Stimulated activated CD8-positive, alpha-beta memory T cell treated with anti-CD3 and anti-CD28 coated beads, Interleukin-7, amount 100 ng/mL, for 1 hour (primary cell): ENCODE measurements at places on chromosomes 4 and X.

- no peak for DNase-seq
These were observed 13.7 kb downstream of the BCORL1 start for GRCh38 chrX:129996120-129996519.

- DNase-seq = no peak
These were observed 111.3 kb downstream of the ZNF674 start for GRCh38 chrX:46433892-46434291.

DNA sequence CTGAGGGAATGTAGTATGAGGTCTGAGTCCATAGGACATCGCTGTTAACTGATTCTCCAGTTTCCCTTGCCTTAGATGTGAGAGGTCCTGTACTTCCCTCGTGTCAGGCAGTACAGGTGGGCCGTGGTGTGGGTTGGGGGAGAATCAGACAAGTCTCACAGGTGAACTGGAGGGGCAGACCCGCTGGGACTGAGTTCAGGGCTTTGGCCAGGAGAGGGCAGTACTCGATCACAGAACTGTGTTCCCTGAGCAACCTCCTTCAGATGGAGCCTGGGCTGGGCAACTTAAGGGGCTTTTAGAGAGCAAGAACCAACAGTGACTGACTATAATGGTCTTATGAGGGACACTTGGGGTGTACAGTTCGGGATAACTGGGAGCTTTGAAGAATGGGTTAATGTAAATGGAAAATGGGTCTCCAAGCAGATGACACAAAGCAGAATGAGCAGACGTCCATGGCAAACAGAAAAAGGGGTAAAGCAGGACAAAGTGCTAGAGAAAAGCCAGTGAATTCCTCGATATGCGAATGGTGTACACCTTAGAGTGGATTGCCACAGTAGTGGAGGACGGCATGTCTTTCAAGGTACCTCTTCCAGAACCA lies 83.6 kb downstream of the CCNG2 start:
- peak; percentile 11 for DNase-seq

- DNase-seq = no peak
These were observed 771 bp downstream of the NAP1L2 start for GRCh38 chrX:73213734-73214425.

DNA sequence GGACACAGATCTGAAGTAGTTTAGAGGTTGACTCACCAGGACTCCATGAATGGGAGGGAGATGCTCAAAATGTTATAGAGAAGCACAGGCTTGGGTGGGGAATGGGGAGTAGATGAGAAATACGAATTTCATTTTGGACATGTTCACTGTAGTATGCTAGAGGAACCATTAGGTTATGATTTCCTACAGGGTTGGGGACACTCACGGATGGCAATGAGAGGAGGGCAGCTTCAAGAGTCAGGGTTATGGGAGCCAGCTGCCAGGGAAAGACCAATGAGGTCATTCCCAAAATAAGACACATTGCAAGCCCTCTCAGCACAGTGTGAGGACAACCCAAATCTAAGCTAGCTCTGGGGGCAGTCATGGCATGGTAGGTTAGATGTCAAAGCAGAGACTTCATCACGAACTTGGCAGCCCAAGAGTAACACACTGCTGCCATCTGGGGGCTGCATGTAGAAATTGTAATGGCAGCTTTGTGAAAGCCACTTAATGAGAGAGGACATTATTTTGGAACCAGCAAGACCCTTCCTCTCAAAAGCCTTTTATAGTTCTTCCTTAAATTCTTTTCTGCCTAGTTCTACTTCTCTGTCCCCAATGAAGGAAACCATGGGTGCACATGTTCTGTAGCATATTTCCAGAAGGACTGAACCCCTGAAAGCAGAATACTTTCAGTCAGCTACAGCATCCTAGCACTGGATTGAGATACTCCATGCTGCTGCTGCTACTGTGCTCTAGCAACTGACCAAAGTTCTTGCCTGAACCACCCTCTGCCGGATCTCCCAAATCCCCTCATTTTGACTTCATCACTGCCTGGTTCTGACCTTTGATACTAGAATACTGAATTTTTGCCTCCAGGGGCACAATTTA lies 16.2 kb upstream of the ZCCHC12 start:
- no peak for DNase-seq

- no peak for DNase-seq
These were observed 28.7 kb downstream of the INPP4B start for GRCh38 chr4:142817442-142817841.
